Activated naive CD4-positive, alpha-beta T cell treated with anti-CD3 and anti-CD28 coated beads, Interleukin-2, amount 50 U/mL, for 72 hours (primary cell): ENCODE measurements at places on chromosomes 2 and 18. TPM values are rescaled to one million over a fixed set of nuclear protein-coding genes. Genes with fewer than 3 reads are reported as not detected.

The DSC3 gene
- total RNA-seq: not detected

The MFF gene
- 60.1 TPM for total RNA-seq

The COLEC12 gene
- not detected for total RNA-seq

The SCTR gene
- not detected for total RNA-seq

The HOXD13 gene
- total RNA-seq: not detected

The CCBE1 gene
- total RNA-seq: 0.08 TPM

The FOXD4L1 gene
- 0.30 TPM for total RNA-seq

The LRATD1 gene
- not detected for total RNA-seq

The PAPOLG gene
- 24.4 TPM for total RNA-seq

The GALR1 gene
- total RNA-seq: not detected

The KANSL1L gene
- 8.1 TPM for total RNA-seq

The CCNYL1 gene
- total RNA-seq: 5.6 TPM

The ASXL3 gene
- total RNA-seq: not detected

The SCN1A gene
- not detected for total RNA-seq

The KLHL41 gene
- not detected for total RNA-seq

The MSH2 gene
- 56.0 TPM for total RNA-seq

The ETAA1 gene
- 11.2 TPM for total RNA-seq

The CYBRD1 gene
- 0.27 TPM for total RNA-seq

The FBXO36 gene
- total RNA-seq: 1.3 TPM

The ZNF804A gene
- total RNA-seq: not detected

The KCNK3 gene
- not detected for total RNA-seq

The CRYGA gene
- not detected for total RNA-seq

The MTX2 gene
- total RNA-seq: 28.2 TPM

The HOXD9 gene
- not detected for total RNA-seq

The ABHD1 gene
- total RNA-seq: 0.43 TPM
